ENCODE measurements at places on chromosomes 2 and 18.

- DNase-seq: no peak
These were observed 222.9 kb downstream of the KLHL29 start for GRCh38 chr2:23607925-23608324.

DNA sequence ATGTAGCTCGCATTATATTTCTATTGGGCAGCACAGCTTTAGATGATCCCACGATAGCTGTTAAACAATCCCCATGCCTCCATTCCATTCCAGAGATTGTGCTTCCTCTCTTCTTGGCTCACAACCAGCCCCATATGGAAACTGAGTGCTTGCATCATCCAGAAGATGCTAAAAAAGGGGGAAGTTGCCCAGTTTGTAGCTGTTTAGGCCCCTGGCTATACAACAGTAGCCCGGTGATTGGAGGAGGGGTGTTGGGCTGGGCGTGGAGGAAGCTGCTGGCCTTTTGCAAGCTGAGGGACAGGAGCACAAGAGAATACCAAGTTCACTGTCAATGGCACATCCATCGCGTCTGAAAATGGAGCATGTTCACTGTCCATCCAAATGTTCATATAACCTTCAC is 360.2 kb downstream of the ALK start:
- DNase-seq: no peak

- no peak for DNase-seq
These were observed 18.5 kb upstream of the FAM171B start for GRCh38 chr2:186675380-186675779.

GRCh38 chr2:159106109-159106508 is 137.7 kb downstream of the TANC1 start:
- no peak for DNase-seq

DNA sequence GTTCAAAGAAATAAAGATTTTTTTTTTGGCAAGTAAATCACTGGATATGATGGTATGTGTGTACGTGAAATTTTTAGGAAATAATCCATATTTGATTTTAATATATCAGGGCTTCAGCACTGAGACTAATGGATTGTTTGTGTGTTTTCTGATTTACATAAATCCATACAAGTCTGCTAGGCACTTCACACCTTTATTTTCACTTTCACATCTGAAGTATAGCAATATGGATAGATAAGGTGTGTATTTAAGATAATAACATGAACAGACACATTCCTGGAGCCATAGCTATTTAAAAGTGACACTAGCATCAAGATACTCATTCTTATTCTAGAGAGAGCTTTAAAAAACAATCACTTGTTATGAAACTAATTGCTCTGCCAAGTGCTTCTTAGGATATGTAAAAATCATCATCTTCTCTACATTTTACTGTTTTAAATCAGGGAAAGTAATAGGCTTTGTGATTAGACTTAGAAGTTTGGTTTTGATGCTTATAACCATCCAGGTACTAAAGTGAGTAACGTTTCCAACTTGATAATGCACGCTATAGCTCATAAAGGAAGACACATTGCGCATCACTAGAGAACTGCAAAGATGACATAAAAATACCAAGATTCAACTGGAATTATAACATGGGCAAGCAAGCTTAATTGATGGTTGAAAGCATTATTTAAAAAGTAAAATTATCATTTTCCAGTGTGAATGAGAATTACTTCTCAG is 208.9 kb downstream of the ZEB2 start:
- DNase-seq: no peak

- DNase-seq: peak; percentile 73
These were observed 156.3 kb downstream of the EML6 start for GRCh38 chr2:54879598-54880332.

DNA sequence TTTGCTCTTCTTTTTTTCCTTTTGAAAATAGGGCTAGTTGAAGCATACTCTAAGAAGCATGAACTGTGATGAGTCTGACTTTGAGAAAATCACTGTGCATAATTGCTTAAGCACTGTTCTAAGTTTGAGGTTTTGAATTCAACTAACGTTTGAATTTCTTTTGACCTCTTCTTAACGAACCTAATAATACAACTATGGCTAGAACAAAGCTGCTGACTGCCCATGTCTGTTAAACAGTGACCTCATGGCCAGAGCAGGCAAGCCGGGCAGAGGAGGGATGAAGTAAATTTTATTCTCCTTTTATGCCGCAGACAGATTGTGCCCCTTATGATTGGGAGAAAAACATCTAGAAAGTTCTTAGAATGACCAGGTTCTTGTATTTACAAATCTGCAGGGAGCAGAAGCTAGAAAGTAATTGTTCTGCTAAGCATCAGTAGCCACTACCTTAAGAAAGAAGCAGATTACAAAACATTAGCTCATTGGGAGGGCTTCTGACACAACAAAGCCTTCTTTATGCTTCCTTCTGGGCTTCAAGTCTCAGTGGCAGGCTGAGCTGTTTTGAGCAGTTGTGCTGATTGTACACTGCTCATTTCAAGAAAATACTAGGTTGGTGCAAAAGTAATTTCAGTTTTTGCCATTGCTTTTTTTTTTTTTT is 97.8 kb upstream of the RASGRP3 start:
- DNase-seq: no peak

DNA sequence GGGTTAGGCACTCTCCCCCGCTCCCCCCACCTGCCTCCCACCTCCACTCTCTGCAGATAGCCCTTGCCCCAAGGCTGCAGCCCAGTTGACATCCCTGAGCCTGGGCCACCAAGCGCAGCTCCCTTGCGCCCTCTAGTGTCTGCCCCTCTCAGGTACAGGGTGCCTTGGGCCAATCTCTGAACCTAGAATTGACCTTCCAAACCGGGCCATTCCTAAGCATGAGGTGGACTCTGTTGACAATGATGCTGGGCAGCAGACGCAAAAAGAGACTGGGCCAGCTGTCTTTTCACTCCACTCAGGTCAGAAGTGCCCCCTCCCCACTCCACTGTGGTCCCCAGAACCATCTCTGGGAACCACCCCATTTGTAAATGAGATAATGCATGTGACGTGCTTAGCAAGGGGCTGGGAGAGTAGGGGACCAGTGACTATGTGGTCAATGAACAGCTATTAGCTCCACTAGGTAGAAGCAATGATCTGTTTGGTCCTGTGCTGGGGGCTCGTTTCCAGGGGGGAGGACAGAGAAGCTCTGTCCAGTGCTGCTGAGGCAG is 43.3 kb upstream of the PLB1 start:
- peak; percentile 22 for DNase-seq

GRCh38 chr2:49973917-49974368 is 819.6 kb upstream of the FSHR start:
- DNase-seq: peak; percentile 89

GRCh38 chr2:37457401-37457901 is 113.0 kb downstream of the QPCT start:
- no peak for DNase-seq

DNA sequence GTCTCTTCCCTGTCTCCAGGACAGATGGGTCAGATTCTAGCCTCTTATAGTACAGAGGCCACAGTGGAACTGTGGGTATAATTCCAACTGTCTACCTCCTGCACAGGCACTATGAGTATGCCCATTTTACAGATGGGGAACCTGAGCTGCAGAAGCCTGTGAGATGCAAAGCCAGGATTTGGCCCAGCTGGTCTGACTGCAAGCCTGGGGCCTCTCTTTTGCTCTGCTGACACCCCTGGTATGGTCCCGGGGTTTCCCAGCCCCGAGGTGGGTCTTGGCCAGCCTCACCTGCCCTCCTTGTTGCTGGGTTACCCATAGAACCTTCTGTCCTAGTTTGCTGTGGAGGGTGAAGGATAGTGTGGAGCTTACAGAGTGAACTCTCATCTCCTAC is 9.8 kb downstream of the HS6ST1 start:
- no peak for DNase-seq

GRCh38 chr2:156673981-156674380 is 237.8 kb downstream of the GPD2 start:
- DNase-seq: no peak

DNA sequence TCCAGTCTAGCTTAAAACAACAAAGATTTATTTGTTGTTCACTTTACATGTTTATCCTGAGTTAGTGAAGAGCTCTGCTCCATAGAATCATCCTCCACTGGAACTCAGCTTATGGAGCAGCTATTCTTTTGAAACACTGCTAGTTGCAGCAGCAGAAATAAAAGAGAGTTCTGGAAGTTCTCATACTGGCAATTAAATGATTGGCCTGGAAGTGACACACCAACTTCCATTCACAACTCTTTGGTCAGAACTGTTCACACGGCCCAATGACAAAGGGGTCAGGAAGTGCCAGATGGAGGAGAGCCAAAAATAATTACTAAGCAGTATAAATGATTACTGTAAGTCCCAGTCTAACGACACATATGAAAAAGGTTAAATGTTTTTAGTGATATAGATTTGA is 39.1 kb downstream of the FBXO11 start:
- DNase-seq: no peak

DNA sequence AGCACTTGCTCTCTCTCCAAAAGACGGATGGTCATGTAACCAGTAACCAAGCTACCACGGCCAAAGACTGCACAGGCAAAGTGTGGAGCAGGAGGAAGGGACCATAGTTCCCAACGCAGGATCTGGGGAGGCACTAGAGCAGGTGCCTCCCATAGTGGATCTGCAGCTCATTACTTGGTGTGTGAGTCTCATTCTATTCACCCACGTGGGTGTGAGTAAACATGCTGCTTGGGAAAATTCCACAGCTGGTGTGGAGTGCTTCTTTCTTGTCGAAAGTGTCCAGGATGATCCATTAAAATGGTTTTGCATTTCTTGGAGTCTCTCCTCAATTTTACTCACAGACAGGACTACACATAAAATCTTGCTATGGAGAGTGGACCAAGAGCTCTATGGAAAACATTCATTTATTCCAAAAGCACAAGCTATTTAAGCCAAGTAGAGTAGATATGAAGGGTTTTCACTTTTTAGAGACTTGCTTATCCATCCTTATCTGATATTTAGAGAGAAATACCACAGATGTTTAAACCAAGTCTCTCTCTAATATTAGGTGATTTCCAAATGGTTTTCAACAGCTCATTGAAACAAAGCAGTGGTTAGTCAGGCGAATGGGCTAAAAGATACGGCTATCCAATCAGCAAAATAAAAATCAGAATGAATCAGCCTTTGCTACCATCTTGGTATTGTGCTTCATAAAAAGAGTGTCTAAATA is 104.3 kb upstream of the CCDC195 start:
- DNase-seq: no peak

- no peak for DNase-seq
These were observed 7.4 kb downstream of the CERKL start for GRCh38 chr2:181649436-181649979.

DNA sequence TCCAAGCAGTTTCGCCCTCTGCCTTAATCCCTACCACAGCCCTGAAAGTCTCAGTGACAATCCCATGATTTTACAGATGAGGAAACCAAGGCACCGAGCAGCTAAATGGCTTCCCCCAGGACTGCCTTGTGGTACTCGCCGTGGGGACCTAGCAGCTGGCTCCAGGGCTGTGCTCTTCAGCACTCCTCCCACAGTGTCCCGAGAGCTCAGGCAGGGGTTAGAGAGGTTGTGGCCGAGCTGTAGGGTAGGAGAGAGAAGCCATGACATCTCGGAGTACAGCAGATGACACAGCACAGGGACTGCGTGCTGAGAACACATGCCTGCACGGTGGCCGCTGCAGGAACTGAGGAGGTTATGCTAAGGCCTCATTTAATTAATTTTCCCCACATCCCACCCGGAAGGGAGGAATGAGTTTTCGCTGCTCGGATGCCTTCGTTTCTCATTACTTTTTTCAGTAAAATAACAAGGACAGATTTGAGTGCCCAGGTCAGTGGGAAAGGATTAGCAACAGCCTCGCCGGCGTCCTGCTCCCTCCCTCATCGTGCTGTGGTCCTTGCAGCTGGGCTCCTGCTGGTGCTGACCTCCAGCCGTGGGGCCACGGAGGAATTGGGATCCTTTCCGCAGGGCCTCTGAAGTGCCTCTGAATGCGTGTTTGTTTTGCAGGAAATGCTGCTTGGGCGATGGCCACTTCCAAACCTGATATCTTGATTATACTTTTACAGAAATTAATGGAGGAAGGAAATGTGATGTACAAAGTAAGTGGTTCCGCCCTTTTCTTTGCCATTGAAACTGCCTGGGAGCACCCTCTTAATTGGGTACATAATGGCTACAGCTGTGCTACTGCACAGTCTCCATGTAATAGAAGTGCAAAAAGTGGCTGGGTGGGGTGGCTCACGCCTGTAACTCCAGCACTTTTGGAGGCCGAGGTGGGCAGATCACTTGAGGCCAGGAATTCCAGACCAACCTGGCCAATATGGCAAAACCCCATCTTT is 61.2 kb downstream of the WDSUB1 start:
- DNase-seq: peak; percentile 23

DNA sequence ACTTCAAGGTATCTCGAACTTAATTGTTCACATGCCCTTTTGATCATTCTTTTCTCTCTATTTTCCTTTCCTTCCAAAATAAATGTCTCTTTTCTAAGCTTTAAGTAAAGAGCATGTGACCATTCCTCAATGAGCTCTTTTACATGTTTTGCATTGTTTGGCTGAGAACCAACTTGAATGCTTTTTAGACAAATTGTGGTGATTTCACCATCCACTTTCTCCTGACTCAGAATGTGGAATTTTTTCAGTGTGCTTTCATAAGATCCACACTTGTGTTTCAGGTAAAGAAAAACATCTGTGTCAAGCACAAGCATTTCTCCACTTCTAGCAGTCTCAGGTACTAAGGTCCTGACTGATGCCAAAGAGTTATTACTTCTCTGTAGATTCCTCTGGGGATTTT is 10.7 kb downstream of the RBM43 start:
- no peak for DNase-seq

- no peak for DNase-seq
These were observed 200.8 kb downstream of the TTC32 start for GRCh38 chr2:19700861-19701585.

- DNase-seq: no peak
These were observed 165.6 kb downstream of the ALK start for GRCh38 chr2:29755829-29756228.

DNA sequence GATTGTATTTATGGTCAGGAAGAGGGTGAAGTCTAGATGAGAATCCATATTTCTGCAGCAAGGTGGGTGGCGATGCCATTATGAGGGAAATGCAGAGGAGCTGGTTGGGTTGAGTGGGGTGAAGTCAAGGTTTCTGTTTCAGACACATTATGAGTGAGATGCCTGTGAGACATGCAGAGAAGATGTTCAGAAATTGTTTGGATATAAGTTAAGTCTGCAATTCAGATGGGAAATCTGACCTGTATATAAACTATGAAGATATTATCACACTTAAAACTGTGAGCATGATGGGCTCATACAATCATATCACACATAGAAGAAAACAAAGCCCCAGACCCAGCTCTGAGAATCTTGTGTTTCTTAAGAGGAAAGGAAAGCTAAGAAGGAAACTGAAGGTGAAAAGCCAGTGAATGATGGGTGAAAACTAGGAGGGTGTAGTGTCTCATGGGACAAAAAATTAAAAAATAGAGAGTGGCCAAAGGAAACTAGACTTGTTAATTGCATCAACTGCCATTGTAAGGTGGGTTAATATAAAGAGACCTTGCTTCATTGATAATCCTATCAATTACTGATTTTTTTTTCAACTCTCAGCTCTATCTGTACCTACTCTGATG is 14.2 kb downstream of the GALNT5 start:
- no peak for DNase-seq

DNA sequence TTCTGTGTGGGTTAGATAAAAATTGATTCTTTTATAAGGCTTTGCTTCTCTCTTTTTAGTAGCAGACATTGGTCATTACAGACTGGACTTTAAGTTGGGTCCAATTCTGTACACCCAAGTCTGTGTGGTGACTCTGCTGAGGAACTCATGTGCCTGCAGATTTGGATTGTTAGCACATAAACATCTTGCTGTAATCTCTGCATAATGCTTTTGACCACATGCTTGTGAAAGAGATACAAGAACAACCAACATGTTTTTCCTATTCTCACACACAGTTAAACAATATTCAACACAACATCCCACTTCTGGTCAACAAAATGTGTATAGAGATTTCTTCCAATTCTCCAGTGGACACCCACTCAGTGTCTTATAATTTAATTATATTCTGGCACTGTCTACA is 270.1 kb downstream of the RDH14 start:
- DNase-seq: no peak

All from NCI-H1417 (cell line).